ENCODE measurements at places on chromosomes 6 and 20. TPM values are rescaled to one million over a fixed set of nuclear protein-coding genes. Genes with fewer than 3 reads are reported as not detected.

Gene OOEP
- not detected for polyA plus RNA-seq

Gene ZC3H12D
- polyA plus RNA-seq, result 0.79 TPM

Gene GRM4
- polyA plus RNA-seq, result 16.9 TPM

Gene TTBK1
- 29.9 TPM for polyA plus RNA-seq

Gene SEMG2
- not detected for polyA plus RNA-seq

Gene KIF25
- 1.2 TPM for polyA plus RNA-seq
